ENCODE measurements at places on chromosomes 5 and 9.

- DNase-seq: no peak
Observed at GRCh38 chr9:131167146-131167692, 41.8 kb downstream of the NUP214 start.

DNA sequence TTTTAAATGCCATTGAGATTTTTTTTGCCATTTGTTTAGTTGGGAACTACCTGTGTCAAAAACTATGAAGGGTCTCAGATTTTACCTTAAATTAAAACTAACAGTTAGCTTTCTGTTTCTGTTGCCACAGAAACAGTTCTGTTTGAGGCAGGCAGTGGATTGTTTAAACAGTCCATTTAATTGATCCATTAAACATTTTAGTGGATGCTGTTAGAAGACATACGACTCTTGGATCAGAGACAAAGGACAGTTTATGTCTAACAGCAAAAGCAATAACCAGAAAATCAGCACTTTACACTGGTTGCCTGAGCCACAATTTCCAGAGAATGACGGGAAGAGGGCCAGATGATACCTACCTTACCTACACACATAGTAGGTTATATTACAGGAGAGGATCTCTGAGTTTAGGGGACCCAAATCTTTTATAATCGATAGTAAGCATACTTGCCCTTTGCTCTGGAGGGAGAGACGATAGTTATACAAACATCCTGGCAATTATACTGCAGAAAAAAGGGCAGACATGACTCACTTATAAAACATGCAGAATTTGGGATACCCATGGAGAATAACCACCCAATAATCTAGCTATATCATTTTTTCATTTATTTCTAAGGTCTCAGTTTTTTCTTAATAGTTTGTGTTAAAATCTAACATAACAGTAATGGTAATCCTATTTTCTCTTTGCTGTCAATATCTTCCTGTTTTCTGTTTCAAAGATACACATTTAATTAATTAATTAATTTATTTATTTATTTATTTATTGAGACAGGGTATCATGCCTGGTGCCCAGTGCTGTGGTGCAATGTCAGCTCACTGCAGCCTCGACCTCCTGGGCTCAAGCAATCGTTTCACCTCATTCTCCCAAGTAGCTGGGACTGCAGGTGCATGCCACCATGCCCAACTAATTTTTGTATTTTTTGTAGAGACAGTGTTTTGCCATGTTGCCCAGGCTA lies 136.7 kb upstream of the TNFAIP8 start:
- DNase-seq: no peak

DNA sequence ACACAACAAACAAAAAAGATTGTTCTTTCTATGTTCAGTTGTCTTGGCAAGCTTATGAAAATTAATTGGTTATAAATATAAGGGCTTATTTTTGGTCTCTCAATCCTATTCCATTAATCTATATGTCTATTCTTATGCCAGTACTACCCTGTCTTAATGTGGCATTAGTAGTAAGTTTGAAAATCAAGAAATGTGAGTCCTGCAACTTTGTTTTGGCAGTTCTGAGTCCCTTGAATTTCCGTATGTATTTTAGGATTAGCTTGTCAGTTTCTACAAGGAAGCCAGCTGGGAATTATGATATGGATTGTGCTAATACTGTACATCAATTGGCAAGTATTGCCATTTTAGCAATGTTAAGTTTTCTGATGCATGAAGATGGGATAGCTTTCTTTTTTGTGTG lies 10.5 kb upstream of the CCDC125 start:
- no peak for DNase-seq

DNA sequence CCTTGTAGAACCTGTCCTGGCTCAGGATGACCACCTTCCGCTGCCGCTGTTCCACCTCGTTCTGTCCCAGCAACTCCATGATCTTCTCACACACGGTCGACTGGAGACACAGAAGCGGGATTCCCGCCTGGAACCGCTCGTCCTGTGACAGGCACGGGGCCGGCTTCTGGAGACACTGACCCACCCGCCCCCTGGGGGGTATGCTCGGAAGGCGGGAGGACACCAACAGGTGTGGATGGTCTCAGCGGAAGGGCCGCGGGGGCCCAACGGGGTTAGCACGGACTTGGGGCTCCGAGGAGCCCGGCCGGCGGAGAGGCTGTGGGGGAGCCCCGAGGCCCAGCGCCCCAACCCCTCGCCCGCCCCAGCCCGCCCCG lies 530 bp downstream of the UCK1 start:
- no peak for DNase-seq

GRCh38 chr5:142905348-142905747 lies 135.2 kb downstream of the ARHGAP26 start:
- DNase-seq: no peak

Measured in stimulated activated CD8-positive, alpha-beta memory T cell treated with anti-CD3 and anti-CD28 coated beads, Interleukin-7, amount 100 ng/mL, for 24 hours (primary cell).